ENCODE measurements at places on chromosomes 5 and 9.

- no peak for DNase-seq
Observed at GRCh38 chr5:154421868-154422267, 23.9 kb upstream of the SAP30L start.

- DNase-seq = peak; percentile 25
Observed at GRCh38 chr5:175471628-175472027, 6.7 kb upstream of the SFXN1 start.

GRCh38 chr5:110757118-110757729, 18.4 kb downstream of the SLC25A46 start:
- DNase-seq = no peak

DNA sequence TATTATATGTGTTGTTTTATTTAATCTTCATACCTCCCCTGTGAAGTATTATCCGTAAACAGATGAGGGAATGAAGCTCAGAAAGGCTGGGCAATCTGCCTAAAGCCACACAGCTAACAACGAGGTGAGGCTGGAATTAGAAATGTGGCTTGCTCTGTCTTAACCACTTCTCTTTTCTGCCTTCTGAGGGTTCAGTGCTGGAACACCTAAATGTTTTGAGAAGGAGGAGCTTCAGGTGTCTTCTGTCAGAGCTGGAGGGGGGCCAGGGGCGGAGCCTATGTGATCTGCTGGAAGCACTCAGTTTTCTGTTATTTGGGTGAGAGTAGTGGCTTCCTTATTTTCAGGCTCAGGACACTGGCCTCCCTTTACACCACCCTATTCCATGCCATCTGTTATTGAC, 35.0 kb upstream of the ARAP3 start:
- no peak for DNase-seq

DNA sequence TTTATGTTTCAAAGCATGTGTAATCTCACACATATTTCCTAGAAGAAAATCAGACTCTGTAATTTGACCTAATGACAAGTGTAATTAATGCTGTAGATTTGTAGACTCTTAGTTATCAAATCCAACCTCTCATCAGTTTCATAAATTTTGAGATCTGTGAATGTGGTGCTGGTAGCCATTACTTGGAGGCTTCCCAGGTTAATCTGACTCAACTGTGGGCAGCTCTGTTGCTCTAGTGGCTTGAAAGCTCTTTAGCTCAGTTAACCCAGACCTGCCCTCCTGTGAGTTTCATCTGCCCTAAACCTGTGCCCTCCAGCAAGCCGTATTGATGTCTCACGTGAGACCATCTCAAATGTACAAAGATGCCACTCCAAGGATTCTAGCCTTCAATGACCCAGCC, 323.4 kb downstream of the FBXL7 start:
- no peak for DNase-seq

DNA sequence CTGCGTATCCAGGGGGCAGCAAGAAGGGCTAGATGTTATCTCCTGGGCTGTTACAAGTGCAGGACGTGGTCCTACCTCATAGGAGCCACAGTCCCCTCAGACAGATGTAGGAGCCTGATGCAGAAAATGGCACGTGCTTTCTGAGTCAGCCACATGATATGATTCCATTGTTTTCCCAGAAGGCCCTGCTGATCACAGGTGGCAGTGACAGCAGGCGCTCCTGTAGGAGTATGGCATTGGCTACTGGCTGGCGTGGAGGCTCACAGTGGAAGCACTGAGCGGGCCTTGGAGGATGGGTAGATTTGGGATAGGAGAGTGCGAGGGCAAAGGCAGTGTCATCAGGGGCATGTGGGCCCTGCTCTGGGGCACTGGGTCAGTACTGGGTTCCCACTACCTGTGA, 21.9 kb downstream of the USP20 start:
- DNase-seq = no peak

DNA sequence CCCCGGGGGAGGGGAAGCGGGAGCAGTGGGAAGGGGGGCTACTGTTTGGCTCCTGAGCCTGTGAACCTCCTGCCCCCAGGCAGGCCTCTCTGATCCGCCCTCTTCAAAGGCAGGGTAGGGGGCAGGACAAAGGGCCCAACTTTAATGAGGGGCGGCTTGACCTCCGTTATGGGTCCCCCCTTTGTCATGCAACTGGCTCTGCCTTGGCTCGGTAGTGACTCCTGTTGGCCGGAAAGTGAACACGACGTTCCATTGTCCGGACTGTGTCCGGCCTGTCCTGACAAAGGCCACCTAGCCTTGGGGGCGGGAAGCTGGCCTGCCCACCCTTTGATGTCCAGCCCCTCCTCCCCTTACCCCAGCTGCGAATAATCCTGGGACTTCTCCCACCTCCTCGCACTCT, 1.3 kb downstream of the CDX1 start:
- no peak for DNase-seq

- DNase-seq = no peak
Observed at GRCh38 chr5:102223542-102224477, 72.3 kb downstream of the SLCO4C1 start.

DNA sequence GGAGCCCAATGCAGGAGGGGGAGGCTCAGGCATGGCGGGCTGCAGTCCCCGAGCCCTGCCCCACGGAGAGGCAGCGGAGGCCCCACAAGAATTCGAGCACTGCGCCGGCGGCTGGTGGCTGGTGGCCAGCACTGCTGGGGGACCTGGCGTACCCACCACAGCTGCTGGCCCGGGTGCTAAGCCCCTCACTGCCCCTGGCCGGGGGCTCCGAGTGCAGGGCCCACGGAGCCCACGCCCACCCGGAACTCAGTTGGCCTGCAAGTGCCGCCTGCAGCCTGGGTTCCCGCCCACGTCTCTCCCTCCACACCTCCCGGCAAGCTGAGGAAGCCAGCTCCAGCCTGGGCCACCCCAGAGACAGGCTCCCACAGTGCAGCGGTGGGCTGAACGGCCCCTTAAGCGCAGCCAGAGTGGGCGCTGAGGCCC, 780.3 kb downstream of the DTWD2 start:
- no peak for DNase-seq

- no peak for DNase-seq
Observed at GRCh38 chr9:126347911-126348760, 21.5 kb downstream of the MVB12B start.

- DNase-seq = no peak
Observed at GRCh38 chr5:147743678-147744374, 38.7 kb downstream of the JAKMIP2 start.
